ENCODE measurements at places on chromosomes 5 and 9. TPM values are rescaled to one million over a fixed set of nuclear protein-coding genes. Genes with fewer than 3 reads are reported as not detected.

GRCh38 chr9:20041697-20042081, 252.9 kb upstream of the SLC24A2 start:
- no peak for DNase-seq

- no peak for DNase-seq
Measured at GRCh38 chr5:80825786-80826460, 134.2 kb upstream of the RASGRF2 start.

The DPP7 gene
- 93.1 TPM for polyA plus RNA-seq

DNA sequence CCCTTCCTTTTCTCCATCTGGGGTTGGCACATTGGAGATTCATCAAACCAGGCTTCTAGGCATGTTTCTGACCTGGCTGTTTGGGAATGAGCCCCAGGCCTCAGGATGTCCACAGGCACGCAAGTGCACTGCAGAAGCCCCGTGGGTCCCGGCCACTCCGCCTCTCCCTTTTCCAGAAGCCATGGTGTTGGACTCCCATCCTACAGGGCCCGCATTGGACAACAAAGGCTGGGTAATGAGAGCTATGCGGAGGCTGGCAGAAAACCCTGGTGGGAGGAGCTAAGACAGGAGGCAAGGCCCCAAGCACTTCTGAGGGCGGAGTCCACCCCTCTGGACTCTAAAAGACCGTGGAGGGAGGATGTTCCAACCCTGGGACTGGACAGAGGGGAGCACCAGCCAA, 160.6 kb downstream of the OLFM1 start:
- no peak for DNase-seq

The FOXD4L4 gene
- 0.03 TPM for polyA plus RNA-seq

DNA sequence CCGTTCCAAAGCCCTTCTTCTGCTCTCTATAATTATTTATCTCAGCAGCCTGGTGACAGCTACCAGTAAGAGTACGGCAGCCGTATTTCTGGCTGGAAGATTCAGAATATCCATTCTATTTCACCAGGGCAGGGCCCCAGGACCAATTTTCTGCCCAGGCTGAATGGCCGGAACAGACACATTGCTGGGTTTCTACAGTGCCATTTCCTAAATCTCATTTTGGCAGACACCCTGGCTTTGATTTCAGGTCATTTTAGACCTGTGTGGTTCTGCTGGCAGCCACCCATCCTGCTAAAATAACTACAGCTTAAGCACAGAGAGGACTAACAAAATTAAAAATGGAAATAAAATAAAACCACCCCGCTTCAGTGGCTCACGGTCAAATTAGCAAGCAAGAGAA, 95.0 kb downstream of the CRB2 start:
- DNase-seq, result no peak

DNA sequence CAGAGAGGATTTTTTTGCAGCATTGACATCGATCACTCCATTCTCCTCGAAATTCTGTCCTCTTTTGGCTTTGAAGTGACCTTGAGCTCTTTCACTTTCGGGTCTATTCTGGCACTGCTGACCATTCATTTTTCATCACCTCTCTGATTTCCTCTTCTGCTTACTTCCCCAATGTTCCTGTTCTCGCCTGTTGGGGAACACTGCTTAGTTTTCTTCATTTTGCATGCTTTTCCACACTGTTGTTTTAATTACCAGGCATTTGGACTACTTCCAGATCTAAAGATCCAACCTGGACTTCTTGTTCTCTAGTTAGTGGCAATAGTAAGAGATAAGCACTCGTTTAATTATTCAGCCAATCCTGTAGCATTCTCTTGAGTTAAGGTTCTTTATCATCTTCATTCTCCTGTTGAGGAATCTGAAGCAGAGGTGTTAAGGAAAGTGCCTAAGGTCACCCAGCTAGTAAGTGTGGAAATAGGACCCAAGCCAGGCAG, 53.4 kb downstream of the MAN2A1 start:
- no peak for DNase-seq

The ZNF367 gene
- 2.0 TPM for polyA plus RNA-seq

DNA sequence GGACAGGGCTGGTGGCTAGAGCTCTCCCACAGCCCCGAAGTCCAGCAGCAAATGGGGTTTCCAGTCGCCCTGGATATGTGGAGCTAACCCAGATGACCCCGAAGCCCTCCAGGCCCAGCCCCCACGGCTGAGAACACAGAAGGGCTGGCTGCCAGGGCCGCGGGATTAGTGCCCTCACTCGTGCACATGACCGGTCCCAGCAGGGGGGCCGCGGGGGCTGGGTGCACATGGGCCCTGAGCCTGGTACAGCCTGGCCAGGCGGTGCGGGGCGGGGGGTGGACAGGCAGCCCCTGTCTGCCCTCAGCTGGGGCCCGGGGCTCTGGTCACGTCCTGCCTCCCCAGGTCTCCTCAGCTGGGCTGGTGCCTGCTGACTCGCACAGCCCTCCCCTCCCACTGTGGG, 5.9 kb downstream of the SSNA1 start:
- DNase-seq, result no peak

- no peak for DNase-seq
Measured at GRCh38 chr5:10854506-10855277, 93.7 kb upstream of the DAP start.

The PLGRKT gene
- polyA plus RNA-seq, result 35.2 TPM

DNA sequence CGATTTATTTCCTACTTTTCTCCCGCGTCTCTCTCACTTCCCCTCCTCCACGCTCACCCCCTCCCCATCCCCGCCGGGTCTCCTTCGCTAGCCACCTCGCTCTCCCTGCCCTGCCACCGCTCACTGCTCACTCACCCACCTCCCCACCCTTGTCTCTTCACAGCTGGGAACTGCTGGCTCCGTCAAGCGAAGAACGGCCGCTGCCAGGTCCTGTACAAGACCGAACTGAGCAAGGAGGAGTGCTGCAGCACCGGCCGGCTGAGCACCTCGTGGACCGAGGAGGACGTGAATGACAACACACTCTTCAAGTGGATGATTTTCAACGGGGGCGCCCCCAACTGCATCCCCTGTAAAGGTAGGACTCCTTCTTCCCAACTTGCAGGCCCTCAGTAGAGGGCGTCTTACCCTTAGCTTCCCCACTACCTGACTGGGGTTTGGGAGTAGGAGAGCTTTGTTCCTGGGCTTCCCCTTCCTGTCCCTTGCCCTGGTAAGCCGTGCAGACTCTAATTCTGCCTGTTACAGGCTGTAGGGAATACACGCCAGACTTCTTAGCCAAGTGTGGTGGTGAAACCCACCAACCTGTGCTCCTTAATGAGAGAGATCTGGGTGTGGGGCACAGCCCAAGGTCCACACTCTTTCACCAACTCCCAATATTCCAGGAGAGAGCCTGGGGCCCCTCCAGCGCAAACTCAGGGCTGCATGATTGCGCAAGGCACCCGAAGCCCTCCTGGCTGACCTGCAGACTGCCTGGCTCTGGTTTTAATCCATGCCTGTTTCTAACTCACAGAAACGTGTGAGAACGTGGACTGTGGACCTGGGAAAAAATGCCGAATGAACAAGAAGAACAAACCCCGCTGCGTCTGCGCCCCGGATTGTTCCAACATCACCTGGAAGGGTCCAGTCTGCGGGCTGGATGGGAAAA, 2.5 kb downstream of the FST start:
- no peak for DNase-seq

The PCA3 gene
- not detected for polyA plus RNA-seq

- DNase-seq, result no peak
Measured at GRCh38 chr9:14748373-14748772, 25.8 kb upstream of the CER1 start.

- no peak for DNase-seq
Measured at GRCh38 chr5:35124932-35125331, 77.2 kb upstream of the AGXT2 start.

The ORM2 gene
- not detected for polyA plus RNA-seq

The PDGFRB gene
- not detected for polyA plus RNA-seq

- no peak for DNase-seq
Measured at GRCh38 chr5:138275895-138276294, 1.5 kb upstream of the GFRA3 start.

DNA sequence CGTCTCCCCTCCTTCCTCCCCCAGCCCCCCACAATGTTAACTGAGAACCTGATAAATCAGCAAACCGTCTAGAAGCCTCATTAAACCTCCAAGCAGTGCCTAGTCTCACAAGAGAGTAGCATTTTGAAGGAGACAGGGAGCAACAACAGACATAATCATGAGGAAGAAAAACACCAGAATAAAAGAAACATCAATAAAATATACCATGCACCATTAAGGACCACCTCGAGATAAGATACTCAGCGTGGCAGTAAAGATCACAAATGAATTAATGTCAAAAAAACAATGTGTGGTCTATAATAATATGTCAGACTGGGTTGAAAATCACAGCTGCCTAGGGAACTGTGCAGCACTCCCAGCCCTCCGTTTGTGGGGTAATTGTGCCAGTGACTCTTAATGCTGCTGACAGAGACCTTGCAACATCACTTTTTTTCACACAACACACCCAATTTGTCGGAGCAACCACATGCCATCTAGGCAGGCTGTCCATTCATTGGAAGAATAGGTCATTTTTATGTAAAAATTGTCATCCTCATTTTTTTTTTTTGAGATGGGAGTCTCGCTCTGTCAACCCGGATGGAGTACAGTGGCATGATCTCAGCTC, 450.8 kb upstream of the WWC1 start:
- no peak for DNase-seq

The C5orf58 gene
- not detected for polyA plus RNA-seq

The SHB gene
- 10.9 TPM for polyA plus RNA-seq

DNA sequence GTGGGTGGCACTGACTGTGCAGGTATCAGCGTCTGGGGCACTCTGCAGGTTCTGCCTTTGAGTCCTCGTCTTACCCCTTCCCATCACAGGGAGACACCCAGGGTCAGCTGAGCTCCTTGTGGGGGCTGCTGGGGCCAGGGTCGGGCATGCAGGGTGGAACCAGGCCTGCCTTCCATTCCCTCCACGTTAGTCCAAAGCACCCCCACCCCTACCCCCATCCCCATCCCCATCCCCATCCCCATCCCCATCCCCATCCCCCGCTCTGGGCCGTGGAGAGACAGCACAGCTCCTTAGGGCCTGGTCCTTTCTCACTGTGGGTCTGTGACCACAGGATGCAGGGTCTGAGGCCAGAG, 1.6 kb upstream of the PITX1 start:
- no peak for DNase-seq

- DNase-seq, result no peak
Measured at GRCh38 chr5:151427258-151427657, 20.1 kb upstream of the SLC36A1 start.

All from keratinocyte (primary cell).